ENCODE measurements at places on chromosomes 11 and 22.

GRCh38 chr11:63670433-63671321, 499 bp downstream of the ATL3 start:
- no peak for DNase-seq

DNA sequence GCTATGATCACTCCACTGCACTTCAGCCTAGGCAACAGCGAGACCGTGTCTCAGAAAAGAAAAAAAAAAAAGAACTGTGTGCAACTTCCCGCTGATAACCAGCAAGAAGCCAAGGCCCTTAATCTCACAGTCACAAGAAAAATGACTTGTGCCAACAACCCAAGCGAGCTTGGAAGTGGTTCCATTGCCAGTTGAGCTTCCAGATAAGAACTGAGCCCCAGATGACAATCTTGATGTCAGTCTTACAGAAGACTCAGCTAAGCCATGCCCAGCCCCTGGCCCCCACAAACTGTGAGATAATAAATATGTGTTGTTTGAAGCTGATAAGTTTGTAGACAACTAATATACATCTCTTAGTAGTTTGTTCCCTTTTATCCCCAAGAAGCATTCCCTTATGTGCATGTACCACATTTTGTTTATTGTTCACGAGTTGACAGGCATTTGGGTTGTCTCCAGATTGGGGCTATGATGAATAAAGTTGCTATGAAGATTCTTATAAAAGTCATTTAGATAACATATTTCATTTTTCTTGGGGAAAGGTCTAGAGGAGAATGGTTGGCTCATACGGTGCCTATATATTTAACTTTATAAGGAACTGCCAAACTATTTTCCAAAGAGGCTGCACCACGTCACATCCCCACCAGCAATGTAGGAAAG, 85.9 kb downstream of the TIMP3 start:
- DNase-seq: no peak

DNA sequence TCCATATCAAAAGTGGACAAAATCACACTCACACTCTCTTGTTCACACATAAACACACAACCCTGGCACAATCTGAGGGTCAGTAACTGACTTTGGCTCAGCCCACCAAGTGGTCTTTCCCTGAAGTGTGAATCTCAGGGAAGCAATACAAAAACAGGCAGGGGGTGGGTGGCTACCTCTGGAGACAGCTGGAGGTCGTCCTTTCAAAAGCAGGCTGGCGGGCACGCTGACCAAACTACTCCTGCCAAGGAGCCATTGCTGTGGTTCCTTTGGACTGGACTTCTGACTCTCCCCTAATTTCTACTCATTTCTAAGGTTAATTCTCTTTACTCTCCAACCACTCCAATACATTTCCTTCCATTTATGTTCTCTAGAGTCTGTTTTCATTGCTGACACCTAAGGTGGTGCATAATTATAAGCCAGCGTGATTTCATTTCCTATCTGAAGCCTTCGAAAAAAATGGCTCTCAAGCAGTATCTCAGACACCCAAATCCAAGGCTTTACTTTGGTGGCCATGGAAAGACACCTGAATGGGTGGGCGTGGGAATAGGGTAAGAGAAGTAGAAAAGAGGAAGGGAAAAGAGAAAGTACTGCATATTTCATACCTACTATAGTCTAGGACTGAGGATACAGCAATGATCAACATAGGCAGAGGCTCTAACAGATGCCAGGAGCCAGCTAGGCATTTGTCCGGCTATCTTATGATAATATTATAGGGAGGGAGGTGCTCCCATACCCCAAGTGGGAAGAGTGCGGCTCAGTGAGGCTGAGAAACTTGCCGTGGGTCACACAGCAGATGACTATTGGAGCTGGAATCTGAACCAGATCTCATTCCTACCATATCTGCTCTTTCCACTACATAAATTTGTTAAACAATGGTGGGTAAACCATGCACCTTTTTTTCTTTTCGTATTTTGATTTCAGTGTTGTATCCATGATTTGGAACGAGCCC, 22.0 kb downstream of the FZD4 start:
- DNase-seq: no peak

- DNase-seq: no peak
Measured at GRCh38 chr11:42175203-42175602, 715.8 kb upstream of the LRRC4C start.

DNA sequence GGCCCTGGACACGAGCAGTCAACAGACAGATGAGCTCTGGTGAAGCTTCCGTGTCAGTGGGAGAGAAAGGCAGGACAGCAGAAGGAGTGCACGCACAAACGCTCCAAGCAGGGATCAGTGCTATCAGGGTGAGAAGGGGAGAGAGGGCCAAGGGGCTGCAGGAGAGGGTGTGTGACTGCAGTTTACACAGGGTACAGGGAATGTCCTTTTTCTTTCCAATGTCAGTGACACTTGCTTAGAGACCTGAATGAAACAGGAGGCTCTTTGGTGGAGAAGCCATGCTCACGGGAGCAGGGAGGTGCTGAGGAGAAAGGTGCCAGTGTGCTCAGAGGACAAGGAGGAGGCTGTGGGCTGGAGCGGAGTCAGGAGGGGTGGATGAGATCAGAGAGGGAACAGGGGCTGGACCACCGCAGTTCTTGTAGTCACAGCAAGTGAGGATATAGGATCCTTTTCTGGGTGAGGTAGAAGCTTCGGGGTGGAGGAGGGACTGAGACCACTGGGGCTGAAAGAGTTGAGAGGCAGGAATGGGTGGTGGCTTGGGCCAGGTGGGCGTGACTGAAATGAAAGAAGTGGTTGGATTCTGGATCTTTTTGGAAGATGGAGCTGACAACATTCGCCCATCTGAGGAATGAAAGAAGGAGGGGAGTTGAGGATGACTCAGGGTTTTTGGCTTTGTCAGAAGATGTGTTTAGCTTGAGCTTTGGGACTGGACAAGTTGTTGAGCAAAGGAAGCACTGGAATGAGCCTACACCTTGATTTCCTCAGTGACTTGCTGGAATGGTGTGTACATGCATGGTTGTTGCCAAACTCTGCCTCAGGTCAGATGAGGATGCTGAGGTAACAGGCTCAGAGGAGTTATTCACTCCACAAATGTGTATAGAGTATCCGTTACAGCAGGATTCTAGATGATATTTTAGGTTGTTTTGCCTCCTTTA, 87.9 kb downstream of the ADAMTS15 start:
- DNase-seq: no peak

- DNase-seq: no peak
Measured at GRCh38 chr11:72078477-72078876, 1.9 kb downstream of the NUMA1 start.

DNA sequence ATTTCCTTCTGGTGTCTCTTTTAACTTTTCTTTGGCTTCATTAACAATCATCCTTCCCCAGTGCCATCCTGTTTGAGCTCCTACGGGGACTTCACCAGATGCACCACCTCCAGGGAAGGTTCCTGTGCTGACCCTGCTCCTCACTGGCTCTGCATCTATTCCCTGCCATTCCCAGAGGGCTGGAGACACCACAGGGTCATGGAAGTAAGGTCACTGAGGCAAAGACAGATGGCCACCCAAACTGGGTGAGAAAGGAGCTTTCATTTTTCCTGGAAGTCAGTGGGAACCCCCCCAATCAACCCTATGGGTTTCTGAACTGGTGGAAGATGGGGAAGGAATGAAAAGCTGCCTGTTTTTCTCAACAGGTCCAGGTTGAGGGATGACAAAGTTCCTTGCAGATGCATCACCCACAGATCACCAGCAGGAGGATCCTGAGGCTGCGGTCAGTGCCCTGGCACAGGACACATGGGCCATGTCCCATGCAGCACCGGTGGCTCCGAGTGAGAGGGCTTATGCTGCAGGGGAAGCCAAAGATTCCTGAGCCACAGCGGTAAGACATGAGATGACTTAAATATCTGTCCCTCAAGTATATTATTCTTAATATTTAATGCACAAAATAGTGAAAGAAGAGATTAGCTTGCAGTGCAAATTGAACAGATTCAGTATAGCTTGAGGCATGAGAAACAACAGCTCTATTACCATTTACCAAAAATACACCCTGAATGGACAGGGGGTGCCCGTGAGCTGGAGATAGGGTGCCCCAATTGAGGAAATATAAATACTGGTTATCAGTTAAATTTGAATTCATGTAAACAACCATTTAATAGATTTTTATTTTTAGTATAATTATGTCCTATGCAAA, 73.0 kb upstream of the VPREB1 start:
- no peak for DNase-seq

DNA sequence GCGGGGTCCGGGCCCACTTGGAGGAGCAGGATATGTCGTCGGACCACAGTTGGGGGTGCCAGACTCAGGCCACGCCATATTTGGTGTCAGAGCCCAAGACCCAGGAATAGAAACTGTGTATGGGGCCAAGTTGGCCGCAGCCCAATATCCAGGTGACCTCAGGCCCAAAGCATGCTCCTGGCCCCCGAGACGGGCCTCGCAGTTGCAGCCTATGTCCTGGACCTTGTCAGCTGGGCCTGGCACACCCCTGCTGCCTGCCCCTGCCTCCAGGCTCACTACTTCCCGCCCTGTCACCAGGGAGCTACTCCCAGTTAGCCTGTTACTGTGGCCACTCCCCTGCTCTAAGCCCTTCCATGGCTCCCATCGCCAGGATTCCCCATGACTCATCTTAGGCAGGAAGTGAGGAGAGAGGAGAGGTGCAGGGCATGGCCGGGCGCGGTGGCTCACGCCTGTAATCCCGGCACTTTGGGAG, 23.1 kb downstream of the A4GALT start:
- DNase-seq: no peak

DNA sequence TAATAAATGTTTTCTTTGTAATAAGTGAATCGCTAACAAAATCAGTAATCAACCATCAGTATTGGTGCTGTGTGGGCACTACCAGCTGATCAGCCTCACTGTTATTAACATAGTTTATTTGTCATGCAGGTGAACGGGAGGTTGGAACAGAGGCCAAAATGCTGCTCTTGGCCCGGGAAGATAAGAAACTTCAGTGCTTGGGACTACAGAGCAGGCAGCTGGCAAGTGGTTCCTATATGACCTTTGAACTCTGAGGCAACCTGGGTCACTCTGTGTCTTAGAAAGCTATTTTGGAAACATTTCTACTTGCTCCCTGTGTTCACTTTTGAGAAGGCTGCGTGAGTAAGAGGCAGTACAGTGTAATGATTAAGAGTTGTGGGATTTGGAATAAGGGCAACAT, 36.5 kb upstream of the DNAJB13 start:
- no peak for DNase-seq

DNA sequence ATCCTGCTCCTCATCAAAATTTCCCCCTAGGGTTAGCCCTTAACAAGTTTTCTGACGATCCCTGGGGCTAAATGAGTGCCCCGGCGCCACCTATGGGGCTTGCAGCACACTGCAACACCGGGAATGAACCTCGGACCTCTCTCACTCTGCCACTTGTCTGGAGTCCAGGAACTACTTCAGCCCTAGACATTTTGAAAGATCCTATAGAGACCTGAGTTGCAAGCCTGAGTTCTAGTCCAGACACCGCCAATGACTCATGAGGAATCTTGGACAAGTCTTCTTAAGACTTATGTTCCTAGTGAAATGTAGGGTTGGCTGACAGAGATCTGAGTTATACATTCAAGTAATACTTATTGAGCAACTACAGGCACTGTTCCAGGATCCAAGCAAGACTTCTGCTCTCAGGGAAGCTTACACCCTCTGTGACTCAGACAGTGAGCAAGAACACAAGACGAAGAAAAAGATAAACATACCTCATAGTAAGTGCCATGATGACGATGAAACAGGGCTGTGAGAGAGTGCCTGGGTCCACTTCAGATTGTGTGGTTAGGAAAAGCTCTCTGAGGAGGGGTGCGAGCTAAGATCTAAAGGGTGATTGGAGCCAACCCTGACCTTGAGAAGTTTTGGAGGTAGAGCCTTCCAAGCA, 10.2 kb upstream of the STK33 start:
- DNase-seq: peak; percentile 38

- no peak for DNase-seq
Measured at GRCh38 chr22:22076932-22077703, 94.5 kb upstream of the TOP3B start.

- no peak for DNase-seq
Measured at GRCh38 chr11:20087118-20087521, 73.2 kb downstream of the DBX1 start.

DNA sequence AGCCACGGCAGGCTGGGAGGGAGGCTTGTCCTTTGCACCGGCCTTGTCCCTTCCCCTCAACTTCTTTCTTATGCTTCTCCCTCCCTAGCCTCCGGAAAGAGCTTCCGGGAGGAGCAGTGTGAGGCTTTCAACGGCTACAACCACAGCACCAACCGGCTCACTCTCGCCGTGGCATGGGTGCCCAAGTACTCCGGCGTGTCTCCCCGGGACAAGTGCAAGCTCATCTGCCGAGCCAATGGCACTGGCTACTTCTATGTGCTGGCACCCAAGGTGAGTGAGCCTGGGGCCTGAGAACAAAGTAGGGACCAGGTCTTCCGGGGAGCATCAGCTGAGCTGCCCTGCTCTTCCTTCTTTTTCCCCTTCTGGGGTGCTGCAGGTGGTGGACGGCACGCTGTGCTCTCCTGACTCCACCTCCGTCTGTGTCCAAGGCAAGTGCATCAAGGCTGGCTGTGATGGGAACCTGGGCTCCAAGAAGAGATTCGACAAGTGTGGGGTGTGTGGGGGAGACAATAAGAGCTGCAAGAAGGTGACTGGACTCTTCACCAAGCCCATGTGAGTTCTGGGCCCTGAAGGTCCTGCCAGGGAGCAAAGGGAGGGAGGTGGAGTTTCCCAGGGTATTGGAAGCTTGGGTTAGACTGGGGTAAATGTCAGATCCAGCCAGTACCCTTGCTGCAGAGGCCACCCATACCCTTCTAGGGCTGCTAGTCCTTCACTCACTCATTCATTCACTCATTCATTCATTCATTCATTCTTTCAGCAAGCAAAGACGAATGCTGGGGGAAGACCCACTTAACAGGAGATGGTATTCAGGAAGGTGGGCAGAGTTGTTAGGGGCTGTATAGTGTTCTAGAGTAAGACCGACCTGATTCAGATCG, 22.6 kb downstream of the ADAMTS15 start:
- DNase-seq: no peak

- DNase-seq: no peak
Measured at GRCh38 chr11:45092901-45093760, 53.3 kb upstream of the PRDM11 start.

GRCh38 chr11:116294630-116295029, 478.2 kb downstream of the BUD13 start:
- no peak for DNase-seq

DNA sequence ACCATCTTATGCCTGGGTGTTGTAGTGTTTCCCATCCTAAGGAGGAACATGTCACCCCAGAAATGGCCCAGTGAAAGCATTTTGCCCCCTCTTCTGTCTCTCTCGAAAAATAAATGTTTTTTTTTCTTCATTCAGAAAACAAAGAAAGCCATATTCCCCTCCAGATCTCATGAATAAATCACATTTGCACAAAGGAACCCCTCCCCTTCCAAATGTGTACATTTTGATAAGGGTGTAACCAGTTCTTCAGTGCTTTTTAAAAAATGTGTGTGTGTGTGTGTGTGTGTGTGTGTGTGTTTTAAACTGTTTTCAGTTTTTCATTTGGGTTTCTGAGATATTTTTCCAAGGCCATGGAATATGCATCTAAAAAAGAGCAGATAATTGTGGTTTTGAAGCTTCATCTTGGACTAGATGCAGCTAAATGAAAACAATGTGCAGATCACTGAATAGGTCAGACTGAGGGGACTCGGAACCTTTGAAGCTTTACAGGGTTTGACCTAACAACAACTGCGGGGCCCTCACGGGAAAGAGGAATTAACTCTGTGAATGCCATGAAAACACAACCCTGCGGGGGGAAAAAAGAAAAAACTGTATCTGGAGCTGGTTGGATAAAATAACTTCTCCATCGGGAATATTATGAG, 76.4 kb downstream of the YAP1 start:
- no peak for DNase-seq

Measured in activated CD4-positive, alpha-beta T cell treated with anti-CD3 and anti-CD28 coated beads for 24 hours (primary cell).